Stimulated activated CD4-positive, alpha-beta T cell treated with anti-CD3 and anti-CD28 coated beads, Interleukin-1b, Interleukin-23, amount 100 ng/mL, for 4 hours (primary cell): ENCODE measurements at places on chromosomes 7 and 10.

- DNase-seq: no peak
These were observed 29.6 kb upstream of the FAM20C start for GRCh38 chr7:162632-163297.

DNA sequence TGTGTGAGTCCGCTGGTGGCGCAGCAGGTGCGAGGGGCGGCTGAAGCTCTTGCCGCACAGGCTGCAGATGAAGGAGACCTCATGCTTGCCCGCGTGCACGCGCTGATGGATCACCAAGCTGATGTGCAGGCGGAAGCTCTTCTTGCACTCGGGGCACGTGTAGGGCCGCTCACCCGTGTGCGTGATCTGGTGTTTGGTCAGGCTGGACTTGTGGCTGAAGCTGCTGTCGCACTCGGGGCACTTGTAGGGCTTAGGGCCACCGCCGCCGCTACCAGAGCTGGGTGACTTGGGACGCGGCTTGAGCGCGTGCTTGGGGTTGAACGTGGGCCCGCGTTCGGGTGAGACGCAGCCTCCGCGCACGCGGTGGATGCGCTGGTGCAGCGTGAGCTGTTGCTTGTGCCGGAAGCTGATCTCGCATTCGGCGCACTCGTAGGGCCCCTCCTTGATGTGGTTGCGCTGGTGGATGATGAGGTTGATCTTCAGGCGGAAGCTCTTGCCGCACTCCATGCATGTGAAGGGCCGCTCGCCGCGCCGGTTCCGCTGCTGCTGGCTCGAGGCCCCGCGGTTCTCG lies 28.7 kb downstream of the ZNF777 start:
- DNase-seq: no peak

DNA sequence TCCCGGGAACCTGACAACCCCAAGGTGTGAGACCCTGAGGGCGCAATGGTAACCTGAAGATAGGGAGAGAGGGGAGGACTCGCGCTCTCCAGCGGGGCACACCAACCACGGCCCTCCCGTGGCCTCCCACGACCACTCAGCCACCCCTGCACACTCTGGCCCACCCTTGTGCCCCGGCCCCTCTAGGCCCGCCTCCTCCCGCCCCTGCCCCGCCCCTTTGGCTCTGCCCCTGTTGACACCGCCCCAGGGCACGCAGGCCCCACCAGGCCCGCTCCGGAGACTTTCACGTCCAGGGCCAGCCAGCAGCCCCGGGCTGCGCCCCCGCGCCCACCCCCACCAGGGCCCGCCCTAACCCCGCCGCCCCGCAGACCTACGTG lies 10.9 kb downstream of the ATG9B start:
- DNase-seq: no peak

GRCh38 chr7:103343758-103344452 lies 662 bp downstream of the DNAJC2 start:
- DNase-seq: peak; percentile 22

GRCh38 chr10:69088801-69089501 lies 1.0 kb downstream of the SRGN start:
- DNase-seq: no peak

DNA sequence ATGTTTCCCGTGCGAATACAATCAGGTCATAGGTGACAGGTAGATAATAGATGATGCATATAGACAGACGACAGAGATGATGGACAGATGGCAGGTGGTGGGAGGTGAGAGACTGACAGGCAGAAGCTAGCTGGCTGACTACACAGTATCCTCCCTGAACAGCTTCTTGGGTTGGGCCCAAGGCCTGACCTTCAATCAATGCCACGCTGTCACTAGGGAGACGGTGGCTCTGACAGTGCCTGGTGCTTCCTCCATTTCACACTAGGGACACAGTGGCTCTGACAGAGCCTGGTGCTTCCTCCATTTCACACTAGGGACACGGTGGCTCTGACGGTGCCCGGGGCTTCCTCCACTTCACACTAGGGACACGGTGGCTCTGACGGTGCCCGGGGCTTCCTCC lies 200.1 kb downstream of the DIP2C start:
- DNase-seq: no peak

GRCh38 chr10:99782447-99783286 lies at the start of gene ABCC2:
Gene ABCC2 (plus strand): TSS chr10:99782640. CDS start chr10:99782845, 205 bp downstream.
- DNase-seq: no peak

DNA sequence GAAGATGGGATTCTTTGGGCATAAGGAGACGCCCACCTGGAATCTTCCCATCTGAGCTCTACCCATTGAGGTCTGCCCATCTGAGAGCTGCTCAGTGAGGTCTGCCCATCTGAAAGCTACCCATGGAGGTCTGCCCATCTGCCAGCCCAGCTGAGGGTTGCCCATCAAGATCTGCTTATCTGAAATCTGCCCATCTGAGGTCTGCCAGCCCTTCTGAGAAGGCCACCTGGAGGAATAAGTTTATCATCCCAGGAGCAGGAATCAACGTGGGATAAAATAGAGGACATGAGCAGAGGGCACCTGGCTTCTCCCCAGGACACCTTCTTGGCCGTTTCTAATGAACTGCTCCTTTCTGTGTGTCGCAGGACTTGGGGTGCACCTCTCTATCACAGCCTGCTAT lies 35.3 kb upstream of the PDZD8 start:
- DNase-seq: no peak

- no peak for DNase-seq
These were observed 56.7 kb upstream of the SDK1 start for GRCh38 chr7:3244241-3244814.

DNA sequence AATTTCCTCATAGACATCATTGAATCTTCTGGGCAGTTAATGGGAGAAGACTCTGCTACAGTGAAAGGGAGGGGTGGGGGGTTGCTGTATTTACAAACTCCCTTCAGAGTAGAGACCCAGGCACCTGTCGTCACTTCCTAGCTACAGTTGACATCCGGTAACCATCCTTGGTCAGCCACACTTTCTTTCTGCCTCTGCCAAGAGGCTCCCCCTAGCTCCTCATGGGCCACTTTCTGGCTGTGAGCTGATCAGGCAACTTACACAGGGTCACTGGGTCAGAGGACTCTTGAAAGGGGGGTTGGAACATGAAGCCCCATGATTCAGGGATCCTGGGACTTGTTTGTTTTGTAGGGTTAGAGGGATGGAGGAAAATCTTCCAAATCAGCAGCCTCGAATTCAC lies 1.2 kb downstream of the TECPR1 start:
- DNase-seq: peak; percentile 13

DNA sequence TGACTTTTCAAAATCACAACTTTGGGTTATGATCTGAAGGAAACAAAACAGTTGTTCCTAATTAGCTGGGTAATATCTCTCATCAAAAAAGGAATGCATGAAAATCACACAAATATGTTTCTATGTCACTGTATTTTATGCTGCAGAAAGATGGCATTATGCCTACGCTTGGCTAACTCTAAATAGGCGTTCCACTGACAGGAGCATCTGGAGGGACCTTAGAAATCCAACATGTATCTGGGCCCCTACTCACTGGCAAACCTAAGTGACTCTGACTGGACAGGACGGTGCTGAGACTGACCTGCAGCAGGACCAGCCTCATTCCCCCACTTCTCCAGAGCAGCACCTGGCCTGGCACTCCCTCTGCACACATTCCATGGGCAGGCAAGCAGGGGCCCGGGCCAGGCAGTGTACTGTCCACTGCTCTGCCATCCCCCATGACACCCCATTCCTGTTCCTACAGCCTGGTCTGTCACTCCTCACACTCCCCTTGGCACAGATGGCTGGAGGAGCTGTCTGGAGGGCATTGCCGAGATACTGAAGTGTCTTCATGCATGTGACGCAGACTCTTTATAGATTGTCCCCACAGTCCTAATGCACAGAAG lies 2.6 kb upstream of the MYL7 start:
- DNase-seq: no peak

DNA sequence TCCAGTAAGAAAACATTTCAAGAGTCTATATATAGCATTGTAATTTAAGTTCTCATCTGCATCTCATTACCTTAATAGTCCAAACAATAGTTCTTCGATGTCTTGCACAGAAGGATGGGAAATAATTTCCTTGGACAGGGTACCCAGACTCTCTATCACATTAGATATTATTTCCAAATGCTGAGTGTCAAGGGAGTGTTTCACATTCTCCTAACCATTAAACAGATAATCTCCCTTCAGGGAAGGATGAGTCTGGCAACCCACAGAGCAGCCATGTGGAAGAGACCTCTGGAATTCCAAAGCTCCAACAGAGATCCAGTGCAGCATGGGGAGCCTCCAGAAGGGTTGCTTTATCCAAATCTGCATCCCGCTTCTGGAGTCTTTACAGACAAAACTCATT lies 89.6 kb downstream of the FZD1 start:
- DNase-seq: no peak

DNA sequence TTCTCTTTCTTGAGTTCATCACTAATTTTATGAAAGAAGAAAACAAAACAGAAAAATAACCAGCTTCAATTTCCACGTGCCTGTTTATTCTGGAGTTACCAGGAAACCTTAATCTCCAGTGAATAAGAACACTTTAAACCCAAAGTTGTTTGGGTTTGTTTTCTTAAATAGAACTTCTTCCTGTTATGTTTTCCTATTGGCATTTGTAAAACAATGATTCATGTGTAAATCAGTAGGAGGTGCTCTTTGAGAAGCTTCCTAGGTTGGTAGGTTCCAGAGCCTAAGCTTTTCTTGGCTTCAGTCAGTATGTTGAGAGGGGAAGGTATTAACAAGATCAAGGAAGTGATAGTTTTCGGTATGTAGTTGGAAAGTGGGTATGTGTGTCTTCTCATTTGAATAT lies 119.0 kb downstream of the BICC1 start:
- no peak for DNase-seq

GRCh38 chr10:72322280-72323058 lies 32.2 kb downstream of the DNAJB12 start:
- DNase-seq: peak; percentile 60

DNA sequence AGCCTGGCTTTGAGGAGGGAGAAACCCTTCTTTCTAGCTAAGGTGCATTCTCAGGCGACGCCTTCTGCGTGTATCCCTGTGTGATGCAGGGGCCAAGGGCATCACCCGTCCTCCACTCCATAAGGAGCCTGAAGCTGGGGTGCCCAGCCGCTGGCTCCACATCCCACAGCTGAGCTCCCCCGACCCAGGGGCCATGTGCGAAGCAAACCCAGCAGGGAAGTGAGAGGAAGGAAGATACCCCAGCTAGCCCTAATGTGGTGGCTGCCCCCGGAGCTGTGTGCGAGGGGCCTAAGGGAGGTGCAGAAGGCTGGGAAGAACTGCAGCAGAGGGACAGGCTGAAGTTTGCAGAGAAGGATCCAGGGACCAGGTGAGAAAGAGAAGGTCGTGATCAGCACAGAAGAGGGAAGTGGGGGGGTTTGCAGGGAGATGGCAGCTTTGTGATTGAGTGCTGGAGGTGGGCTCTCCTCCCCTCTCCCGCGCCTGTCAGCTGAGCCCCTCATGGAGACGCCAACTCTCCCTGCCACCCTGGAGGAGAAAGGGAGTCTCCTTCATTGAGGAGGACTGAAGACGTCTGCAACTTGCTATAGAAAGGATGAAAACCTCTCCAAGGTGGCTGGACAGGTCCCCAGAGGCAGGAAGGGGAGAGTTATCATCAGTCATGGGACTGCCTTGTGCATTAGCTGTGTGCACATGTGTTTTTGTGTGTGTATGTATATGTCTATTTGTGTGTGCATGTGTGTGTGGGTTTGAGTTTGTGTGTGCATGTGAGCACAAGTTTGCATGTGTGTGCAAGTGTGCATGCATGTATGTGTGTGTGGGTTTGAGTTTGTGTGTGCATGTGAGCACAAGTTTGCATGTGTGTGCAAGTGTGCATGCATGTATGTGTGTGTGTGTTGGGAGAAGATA lies 3.5 kb upstream of the CALML5 start:
- no peak for DNase-seq
